NCI-H1105 (cell line): ENCODE measurements at places on chromosomes 12 and 14.

DNA sequence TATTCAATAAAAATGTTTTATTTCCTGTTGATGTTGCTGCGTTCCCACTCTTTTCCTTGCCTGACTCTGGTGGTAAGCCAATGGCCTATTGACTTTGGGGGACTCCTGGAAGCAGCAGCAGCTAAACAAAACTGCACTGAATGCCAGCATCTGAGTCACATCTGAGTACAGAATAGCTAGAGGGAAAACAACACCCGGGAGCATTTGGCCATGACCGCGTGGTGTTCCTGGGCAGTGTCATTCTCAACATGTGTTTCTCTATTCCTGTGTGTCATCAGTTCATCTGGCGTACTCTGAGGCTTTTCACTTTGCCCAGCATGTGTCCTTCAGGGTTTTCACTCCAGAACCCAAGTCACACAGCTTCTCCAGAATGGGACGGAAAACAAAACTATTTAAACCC lies 238.8 kb downstream of the PAWR start:
- no peak for DNase-seq

GRCh38 chr12:92927436-92928281 lies 1.4 kb downstream of the EEA1 start:
- DNase-seq = no peak

DNA sequence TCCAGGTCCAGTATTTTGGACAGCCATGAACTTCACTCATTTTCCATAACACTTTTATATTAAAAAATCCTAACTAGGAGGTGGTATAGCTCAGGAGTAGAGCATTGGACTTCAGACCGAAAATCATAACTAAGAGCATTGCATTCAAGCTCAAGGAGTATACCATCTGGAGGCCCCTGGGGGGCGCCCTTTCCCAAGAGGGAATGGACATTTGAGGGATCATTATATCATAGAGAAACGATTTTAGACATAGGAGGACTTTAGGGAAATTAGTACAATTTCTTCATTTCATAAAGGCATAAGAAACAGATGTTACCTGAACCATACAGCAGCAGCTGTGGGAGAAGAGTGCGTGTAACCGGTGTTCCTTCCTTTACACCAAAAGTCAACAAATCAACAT lies 5.2 kb upstream of the ATG14 start:
- DNase-seq = no peak

DNA sequence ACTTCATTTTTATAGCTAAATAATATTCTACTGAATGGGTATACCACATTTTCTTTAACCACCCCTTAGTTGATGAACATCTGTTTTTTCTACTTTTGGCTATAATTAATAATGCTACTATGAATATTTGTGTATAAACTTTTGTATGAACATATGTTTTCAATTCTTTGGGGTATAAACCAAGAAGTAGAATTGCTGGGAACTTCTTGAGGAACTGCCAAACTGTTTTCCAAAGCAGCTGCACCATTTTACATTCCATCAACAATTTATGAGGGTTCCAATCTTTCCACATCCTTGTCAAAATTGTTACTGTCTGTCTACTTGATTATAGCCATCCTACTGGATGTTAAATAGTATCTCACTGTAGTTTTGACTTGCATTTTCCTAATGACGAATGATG lies 221.8 kb downstream of the PRKD1 start:
- no peak for DNase-seq

DNA sequence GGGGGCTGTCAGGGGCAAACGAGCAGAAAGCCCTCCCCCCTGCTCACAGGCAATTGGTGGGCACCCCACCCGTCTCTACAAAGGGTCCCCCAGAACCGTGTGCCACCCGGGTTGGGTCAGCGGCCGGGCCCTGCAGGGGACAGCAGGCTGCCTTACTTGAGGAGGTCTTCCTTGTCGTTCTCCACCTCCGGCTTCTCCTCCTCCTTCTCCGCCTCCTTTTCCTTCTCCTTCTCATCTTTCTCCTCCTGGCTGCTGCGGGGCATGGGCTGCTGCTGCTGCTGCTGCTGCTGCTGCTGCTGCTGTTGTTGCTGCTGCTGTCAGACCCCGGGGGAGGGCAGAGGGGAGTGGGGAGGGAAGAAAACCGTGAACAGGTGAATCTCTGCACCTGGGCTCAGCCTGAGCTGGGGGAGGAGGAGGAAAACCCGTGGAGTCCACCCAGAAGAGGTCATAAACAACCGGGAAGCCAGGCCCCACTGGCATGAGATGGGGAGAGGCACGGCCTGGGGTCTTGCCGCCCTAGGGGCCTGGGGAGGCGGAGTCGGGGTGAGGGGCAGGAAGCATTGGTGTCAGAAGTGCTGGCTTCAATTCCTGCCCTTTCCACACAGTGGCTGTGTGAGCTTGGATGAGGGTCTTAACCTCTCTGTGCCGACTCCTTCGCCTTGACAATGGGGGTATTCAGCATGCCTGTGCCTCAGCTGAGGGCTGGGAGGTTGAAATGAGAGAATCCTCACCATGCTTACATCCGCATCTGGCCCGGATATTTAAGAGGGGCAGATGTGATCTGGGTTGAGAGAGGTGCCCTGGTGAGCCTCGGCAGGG lies 107.6 kb downstream of the RFLNA start:
- DNase-seq = no peak

DNA sequence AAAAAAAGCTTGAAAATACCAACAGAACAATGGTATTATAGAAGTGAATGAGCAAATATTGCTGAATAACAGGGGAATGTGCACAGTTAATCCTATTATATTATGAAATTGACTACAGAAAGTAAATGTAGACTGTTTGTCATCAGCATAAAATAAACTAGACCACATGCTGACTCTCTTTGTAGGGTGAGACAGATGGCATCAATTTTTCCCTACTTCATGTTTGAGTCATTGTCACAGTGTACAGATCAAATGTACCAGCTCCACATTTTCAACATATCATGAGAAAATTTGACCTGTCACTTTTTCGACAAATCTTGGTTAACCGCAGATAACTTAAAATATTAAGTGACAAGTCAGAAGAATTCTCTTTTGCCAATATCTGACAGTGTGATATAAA lies 421.0 kb downstream of the RPL10L start:
- no peak for DNase-seq

- no peak for DNase-seq
These were observed 56.8 kb upstream of the PARP11 start for GRCh38 chr12:3929875-3930615.

- no peak for DNase-seq
These were observed 32.1 kb upstream of the PTGDR start for GRCh38 chr14:52235434-52235833.

DNA sequence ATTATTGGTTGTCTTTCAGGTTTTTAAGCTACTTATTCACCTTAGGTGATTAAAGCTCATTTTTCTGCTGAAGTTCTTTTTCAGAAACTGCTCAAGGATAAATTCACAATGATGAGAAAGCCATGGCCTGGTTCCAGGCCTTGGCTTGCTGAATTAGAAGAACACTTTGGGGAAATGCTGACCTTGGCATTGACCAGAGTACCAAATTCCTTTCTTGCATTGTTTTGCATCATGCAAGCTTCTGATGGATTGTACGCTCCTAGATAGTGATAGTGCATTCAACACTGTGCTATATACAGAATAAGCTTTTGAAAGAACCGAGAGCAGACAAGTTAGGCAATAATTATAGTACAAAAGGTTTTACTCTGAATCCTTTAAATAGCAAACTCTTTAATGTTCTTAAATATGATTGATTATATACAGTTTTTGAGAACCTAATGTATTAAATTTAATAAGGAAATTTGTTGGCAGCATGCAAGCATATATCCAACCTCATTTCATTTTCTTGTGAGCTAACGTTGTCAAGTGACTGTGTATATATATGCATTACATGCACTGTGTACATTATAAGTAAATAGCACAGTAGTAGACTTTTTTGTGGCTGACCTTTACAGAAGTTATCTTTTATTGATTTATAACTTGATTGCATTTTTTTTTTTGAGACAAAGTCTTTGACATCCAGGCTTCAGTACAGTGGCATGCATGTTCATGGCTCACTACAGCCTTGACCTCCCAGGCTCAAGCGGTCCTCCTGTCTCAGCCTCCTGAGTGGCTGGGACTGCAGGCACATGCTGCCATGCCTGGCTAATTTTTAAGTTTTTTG lies 99.2 kb downstream of the DIP2B start:
- DNase-seq = no peak

DNA sequence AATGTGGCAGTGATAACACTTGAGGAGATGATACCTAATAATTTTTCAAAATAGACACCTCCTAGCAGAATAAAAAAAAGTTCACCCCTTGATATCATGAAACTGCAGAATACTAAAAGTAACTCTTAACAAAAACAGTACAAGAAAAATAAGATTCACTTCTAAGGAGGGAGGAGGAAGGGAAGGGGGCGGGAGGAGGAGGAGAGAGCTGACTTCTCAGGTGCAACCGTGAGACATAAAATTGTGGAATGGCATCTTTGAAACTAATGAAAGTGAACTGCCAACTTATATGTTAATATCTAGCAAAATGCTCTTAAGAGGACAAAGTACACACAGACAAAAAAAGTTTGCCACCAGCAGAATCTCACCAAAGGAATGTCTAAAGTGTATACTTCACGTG lies 115.8 kb downstream of the SCFD1 start:
- no peak for DNase-seq

DNA sequence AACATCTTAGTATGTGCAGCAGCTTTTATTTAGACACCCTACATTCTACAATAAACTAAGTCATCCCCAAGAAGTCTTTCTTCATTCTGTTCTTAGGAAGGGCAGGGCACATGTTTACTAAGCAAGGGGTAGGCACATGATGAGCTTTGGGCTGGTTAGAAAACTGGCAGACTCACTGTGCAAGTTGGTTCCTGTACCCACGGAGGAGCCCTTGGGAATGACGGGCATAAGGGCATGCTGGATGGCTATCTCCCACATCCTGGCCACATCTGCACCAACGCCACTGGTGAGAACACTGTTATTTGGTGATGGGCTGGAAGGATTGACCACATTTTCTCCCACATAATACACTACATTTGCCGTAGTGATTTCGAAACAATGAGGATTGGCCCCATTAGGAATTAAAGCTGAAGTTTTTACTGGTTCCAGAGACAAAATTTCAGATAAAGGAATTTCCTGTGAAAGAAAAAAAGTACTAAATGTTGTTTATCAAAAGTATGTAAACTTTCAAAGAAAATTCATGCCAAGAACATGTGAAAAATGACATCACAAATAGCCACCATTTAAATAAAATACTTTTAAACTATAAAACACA lies 297.0 kb downstream of the PRKD1 start:
- DNase-seq = no peak
